ENCODE measurements at places on chromosomes 2 and 18. TPM values are rescaled to one million over a fixed set of nuclear protein-coding genes. Genes with fewer than 3 reads are reported as not detected.

DNA sequence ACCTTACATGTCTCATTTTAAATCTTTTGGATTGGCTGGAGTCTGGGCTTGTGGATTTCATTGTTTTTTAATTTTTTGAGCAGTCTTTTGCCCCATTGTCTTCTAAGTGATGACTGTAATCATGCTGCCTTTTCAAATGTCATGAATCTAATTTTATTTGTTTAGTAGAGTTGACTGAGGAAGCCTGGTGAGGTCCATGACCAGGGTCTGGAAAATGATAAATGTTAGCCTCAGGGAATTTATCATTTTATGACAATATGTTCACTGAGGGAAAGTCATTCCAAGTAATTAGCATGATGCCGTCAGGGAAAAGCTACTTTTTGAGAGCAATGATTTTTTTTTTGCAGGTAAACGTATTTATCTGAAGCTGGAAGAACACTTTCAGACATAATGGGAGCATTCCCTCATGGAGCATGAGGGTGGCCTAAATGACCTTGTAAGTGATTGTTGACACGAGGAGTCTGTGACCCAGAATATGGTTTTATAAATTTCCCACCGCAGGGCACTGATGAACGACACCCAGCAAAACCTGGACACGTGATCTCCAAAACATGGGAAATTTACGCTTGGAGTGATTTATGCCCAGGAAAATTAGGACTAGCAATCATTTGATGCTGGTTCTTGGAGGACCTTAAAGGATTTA is 155.3 kb upstream of the NABP1 start:
- DNase-seq, result no peak

DNA sequence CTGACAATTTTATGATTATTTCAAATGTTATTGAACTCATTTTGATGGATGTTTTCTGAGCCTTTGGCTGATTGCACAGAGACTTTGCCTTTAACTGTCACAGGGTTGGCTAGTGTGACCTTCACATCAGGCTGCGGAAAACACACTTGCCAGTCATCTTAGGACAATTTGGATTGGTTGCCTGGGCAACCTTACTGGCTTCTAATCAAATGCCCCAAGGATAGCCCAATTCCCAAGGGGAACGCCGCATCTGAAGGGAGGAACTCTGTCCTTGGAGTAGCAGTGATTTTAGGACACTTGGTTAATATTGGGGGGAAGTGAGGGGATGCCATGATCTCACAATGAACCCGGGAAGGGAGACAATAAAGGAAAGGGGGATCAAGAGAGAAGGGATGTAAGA is 29.5 kb downstream of the OSBPL6 start:
- no peak for DNase-seq

DNA sequence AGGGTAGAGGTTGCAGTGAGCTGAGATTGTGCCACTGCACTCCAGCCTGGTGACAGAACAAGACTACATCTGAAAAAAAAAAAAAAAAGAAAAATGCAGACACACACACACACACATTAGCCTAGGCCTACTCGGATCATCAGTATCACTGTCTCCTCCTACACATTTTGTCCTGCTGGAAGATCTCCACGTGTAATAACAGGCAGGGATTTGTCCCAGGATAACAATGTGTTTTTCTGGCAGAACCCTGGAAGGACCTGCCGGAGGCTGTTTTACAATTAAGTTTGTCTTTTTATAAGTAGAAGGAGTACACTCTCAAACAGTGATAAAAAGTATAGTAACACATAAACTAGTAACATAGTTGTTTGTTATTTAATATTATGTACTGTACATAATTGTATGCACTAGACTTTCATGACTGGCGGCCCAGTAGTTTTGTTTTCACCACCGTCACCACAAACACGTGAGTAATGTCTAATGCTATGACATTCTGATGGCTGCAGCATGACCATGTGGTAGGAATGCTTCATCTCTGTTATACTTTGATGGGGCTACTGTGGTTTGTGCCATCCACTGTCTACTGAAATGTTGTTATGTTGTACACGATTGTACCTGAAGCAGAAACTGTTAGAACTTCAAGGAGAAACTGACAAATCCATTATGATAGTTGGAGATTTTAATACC is 130.6 kb downstream of the ATP9B start:
- DNase-seq, result no peak

GRCh38 chr2:221589696-221590095 is 17.6 kb upstream of the EPHA4 start:
- DNase-seq, result no peak

GRCh38 chr2:36582951-36583350 is 15.0 kb downstream of the FEZ2 start:
- DNase-seq, result no peak

DNA sequence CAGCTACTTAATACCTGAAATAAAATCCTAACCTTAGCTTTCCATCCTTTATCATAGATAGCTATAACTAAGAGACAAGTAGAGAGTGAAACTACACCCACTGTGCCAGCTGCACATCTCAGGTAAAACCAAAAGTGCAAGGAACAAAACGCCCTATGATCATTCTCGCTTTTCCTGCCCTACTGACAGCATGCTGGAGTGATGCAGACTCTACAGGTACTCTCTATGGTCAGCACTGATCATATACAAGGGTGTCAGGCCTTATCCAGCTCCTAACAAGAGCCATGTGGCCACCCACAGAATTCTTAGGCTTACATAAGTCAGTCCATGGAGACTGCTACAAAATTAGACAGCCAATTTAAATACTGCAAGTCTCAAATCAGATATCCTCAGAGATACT is 45.6 kb downstream of the REV1 start:
- no peak for DNase-seq

Gene ANTXR1
- 54.1 TPM for total RNA-seq

DNA sequence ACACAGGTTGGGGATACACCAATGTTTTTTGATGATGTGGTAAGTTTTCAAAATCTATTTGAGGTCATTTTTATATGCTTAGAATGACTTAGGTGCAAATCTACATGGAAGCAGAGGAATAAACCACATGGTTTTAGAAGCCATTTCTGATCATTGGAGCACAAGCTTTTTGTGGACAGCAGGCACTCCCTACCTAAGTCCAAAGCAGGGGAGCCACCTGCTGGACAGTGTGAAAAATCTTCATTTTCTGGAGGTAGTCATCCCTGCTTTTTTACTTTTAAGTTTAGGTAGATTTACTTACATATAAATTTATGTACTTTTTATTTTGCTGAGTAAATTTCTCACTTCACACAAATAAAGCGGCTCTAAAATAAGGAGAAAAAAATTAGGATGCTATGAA is 323.2 kb downstream of the PLCL1 start:
- DNase-seq, result peak; percentile 74

- DNase-seq, result no peak
Measured at GRCh38 chr18:58051765-58052460, 7.9 kb downstream of the NEDD4L start.

Gene ZNF638
- 371 TPM for total RNA-seq

Gene XRCC5
- total RNA-seq, result 200 TPM

Gene TRABD2A
- 1.9 TPM for total RNA-seq

GRCh38 chr2:213288913-213289700 is 4.8 kb downstream of the SPAG16 start:
- DNase-seq, result no peak

GRCh38 chr2:202116691-202117090 is 43.6 kb downstream of the KIAA2012 start:
- DNase-seq, result no peak

- no peak for DNase-seq
Measured at GRCh38 chr2:20456116-20456571, 9.3 kb downstream of the RHOB start.

- DNase-seq, result no peak
Measured at GRCh38 chr2:173828189-173829142, 136.7 kb downstream of the SP3 start.

Gene TMEM163
- total RNA-seq, result 34.6 TPM

Gene OTX1
- total RNA-seq, result 1.0 TPM

Gene COLEC11
- total RNA-seq, result 0.71 TPM

Gene TRIM43
- total RNA-seq, result not detected

DNA sequence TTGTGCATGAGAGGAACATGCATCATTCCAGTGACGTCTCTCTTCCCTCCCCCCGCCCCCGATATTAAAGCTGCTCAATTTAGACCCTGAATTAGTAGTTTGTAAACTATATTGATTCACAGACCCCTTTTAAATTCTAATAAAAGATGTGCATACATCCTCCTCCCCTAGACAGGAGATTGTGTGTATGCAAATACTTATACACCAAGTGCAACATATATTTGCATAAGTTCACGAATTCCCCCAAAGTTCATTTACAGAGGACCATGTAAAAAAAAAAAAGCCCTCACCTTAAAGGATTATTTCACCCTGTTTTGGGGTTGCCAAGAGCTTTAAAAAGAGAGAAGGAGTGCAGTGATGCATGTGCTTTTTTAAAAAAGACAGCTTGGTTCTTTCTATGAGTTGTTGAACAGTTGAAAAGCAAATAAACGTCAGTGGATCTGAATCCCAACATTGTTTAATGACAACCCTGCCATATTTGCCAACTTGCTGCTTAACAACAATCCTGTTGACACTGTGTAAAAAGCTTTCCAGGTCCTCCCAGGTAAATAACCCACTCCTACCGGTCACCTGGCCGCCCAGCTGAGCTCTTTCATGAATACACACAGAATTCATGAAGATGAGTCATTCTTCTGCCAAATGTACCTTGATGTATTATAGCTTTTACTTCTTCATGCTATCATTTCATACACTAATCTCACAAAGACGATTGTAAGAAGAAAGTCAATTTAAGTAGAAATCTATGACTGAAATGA is 211.5 kb downstream of the IKZF2 start:
- no peak for DNase-seq

DNA sequence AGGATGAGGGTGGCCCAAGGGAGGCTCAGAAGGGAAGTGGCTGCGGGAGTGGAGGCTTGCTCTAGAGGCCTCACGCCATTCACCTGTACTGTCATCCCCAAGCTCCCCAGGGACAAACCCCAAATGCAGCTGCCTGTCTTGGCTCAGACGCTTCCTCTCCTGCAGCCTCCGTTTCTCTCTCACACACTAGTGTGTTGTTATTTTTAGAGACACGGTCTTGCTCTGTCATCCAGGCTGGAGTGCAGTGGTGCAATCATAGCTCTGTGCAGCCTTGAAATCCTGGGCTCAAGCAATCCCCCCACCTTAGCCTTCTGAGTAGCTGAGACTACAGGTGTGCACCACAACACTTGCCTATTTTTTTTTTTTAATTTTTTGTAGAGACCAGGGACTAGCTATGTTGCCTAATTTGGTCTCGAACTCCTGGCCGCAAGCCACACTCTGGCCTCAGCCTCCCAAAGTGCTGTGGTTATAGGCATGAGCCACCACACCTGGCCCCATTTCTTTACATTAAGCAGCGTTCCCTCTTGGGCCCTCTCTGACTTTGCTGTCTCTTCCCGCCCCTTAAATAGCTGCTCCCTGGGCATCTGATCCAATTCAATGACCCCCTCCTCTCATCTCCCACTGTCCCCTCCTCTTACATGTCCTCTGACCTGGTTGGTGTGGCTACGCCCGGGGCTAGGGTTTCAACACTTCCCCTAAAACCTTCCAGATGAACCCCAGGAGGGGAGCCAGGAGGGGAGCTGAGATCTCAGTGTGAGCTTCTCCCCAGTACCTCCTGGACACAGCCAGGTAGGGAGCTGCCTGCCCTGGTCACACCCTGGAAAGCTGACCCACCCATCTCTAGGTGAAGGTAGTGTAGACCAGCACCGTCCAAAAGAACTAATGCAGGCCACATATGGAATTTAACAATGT is 24.0 kb upstream of the LOXHD1 start:
- no peak for DNase-seq

Gene FLACC1
- total RNA-seq, result 8.6 TPM

DNA sequence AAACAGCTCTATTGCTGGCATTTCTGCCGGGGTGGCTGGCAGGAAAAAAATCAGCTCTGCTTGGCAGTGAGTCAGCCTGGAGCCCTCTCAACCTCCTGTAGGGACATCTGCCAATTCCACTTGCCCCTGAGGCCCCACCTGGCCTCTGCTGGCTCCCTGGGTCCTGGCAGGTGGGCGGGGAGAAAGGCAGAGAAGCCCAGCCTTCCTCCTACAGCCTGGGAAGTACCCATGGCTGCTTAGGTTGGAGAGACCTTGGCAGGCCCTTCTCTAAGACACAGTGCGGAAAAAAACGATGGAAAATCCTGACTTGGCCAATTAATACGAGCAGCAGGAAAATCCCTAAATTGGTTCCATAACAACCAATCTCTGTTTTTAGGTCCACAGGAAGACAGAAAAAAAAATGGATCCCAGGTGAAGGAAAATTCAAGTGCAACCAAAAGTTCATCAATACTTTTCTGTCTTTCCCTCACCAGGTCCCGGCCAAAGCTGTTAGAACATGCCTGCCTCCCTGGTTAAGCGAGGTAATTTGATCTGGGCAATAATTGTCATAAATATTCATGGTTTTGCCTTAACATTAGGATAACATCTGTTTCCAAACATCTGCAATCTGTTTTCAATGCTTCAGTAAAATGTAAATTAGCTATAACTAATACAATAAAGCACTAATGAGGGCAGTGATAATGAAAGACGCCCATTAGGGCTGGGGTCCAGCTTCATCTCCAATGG is 245.9 kb downstream of the TFCP2L1 start:
- DNase-seq, result no peak

GRCh38 chr2:156294945-156295580 is 37.5 kb downstream of the NR4A2 start:
- no peak for DNase-seq

- DNase-seq, result peak; percentile 48
Measured at GRCh38 chr2:68764806-68765311, 30.2 kb downstream of the ARHGAP25 start.

DNA sequence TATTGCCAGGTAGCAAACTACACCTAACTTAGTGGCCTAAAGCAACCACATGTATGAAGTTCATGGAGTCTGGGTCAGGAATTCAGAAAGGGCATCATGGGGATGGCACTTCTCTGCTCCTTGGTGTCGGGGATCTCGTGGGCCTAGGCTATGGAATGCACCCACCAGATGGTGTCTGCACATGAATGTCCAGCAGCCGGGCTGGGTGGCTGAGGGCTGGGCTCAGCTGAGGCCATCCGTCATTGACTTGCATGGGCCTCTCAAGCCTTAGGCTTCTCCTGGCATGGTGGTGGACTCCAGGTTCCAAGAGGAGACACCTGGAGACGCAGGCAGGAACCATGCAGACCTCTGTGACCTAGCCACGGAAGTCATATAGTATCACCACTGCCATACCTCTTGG is 26.0 kb upstream of the RPL31 start:
- no peak for DNase-seq

GRCh38 chr18:79797518-79798345 is at the start of gene KCNG2:
TSS of gene KCNG2 (plus strand) at chr18:79797938. CDS start at chr18:79863668, 65,730 bp downstream.
- DNase-seq, result peak; percentile 51

Gene LRRC30
- total RNA-seq, result not detected

DNA sequence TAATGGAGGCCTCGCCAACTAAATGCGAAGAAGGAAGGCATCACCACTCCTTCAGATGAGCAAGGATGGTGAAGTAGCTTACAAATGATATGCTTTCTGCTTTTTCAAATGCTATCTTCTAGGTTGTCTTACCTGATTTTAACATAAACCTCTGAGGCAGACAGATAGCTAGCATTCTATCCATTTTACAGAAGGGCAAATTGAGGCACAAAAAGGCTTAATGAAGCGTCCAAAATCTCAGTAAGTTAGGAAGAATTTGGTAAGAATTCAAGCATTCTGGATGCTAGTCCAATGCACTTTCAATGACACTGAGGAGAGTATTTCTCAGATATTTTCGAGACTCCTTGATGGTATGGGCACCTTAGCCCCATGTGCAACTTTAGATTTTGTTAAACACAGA is 81.8 kb downstream of the LRP2 start:
- no peak for DNase-seq
